ENCODE measurements at places on chromosomes 12 and 14.

GRCh38 chr12:110253176-110253575, 27.9 kb upstream of the ATP2A2 start:
- no peak for DNase-seq

- DNase-seq = no peak
Measured at GRCh38 chr12:114704096-114704495, 20.1 kb upstream of the TBX3 start.

GRCh38 chr12:62670986-62671720, 204.5 kb downstream of the MON2 start:
- no peak for DNase-seq

- no peak for DNase-seq
Measured at GRCh38 chr14:86020841-86021240, 490.9 kb downstream of the FLRT2 start.

GRCh38 chr14:100846309-100846859, 20.5 kb downstream of the MEG3 start:
- no peak for DNase-seq

All from CD4-positive, alpha-beta T cell treated with Interleukin-4 for 4 hours (primary cell).